ENCODE measurements at places on chromosomes 12 and 14.

- DNase-seq, result no peak
Observed at GRCh38 chr14:54537651-54538050, 27.9 kb downstream of the CGRRF1 start.

- DNase-seq, result no peak
Observed at GRCh38 chr12:93990832-93991803, 157.3 kb upstream of the PLXNC1 start.

DNA sequence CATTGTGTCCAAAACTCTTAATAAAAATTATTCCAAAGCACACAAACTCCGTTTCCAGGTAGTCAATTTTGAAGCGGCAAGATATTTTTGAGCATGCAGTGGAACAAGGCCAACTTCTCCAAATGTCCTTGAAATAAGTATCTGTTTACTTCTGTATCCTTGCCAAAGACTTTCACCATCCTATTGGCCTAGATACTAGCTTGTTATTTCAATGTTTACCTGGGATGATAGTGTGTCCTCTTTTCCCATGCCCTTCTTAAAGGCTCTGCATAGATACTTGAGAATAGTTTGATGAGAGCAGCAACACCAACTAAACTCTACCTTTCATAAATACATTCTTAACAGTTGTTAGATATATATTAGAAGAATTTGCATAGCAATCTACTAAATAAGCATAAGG lies 160.9 kb downstream of the KCNC2 start:
- no peak for DNase-seq

DNA sequence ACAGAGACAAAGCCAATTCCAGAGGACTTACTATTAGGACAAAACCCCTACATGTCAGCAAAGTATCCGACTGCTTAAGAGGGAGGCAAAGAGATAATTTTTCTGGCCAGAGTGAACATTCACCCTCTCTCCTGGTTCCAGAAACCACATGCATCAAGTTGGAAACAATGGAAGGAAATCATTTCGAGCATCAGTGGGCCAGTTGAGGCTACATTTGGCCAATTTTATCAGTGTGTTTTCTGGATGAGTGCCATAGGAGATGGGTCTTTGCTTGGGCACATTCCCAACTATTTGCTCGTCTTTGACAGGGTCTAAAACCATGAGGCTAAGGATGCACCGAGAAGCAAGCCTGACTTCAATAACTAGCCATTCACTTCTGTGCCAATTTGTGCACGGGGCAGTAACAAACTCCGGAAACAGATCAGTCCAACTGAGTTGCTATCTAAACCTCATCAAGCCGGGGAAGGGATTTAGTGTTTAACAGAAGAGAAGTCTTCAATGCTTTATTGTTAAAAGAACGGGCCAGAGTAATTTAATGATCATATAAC lies 17.4 kb downstream of the EGLN3 start:
- no peak for DNase-seq

DNA sequence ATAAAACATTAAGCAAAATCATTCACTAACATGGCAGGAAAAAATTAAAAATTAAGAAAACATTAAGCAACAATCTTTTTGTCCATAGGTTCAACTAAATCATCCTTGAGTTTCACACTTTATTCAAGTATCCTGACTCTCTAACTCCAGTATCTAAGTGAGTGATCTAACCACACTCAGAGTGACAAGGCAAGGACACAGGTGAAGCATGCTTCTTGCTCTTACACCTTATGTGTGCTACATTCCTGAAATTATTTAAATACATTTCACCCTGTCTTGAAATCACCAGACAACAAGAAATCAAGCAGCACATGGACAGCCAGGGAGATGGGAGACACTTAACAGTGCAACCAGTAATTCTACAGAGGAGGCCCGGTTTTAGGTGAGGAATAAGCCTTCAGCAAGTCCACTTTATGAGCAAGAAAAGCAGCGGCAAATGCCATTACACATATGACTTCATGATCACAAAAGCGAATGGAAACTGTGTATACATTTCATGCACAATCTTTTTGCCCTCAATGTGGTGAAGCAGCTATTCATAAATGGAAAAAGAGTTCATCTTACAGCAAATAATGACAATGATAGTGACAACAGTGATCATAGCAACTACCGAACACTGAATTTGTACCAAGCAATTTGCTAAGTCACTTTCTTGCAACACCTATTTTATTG lies 37.4 kb downstream of the PHLDA1 start:
- DNase-seq, result no peak

All from activated CD4-positive, CD25-positive, alpha-beta regulatory T cell treated with anti-CD3 and anti-CD28 coated beads, Interleukin-2, amount 50 U/mL, for 16 hours (primary cell).